ENCODE measurements at places on chromosomes 4 and X.
A peak's percentile ranks its signal among the peaks of the same experiment; 100 is the strongest.

DNA sequence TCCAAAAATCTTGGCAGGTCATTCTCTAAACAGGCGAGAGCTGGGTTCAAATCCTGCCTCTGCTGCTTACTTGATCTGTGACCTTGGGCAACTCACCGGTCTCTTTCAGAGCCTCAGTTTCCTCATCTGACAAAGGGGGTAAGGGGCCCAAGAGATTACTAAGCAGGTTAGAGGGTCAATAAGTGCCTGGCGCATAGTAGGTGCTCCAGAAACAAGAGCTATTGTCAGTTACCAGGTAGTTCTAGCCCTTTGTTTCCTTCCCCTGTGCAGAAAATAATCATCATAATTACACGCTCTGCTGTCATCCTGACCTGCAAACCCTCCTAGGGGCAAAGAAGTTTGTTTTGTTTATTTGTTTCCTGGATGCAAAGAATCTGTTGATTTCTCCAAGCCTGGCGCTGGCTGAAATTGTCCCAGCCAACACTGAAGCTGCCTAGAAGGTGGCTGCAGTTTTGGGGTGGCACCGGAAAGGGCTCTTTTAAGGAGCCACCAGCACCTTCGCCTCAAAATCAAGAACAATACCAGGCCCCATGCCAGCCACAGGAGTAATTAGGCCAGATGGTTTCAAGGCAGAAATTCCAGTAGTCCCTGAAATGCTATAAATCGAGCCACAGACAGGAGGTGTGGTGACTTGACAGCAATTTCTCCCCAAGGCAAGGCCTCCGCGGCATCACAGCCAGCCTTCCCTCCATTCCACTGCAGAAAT is 10.2 kb upstream of the KIAA0232 start:
- DNase-seq: no peak

GRCh38 chrX:105307762-105308161 is 87.3 kb upstream of the TEX13A start:
- DNase-seq: no peak

- DNase-seq: peak; percentile 92
Measured at GRCh38 chrX:154368630-154369448, 5.6 kb downstream of the FLNA start.

DNA sequence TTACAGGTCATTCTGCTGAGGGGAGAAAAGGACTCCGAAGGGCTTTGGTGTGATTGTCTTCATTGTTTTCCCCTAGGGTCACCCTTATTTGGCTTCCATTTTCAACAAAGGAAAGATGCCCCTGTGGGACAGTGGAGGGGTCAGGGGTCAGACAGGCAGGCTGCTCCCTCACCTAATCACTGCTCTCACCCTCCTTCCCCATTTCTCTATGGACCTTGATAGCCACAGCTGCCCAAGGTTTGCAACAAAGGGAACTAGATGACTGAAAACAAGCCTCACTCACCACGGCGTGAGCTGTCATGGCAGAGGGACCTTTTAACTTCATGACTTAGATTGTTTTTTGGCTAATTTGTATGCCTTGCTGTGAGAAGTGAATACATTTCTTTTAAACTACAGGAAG is 40.7 kb downstream of the C4orf51 start:
- no peak for DNase-seq

- peak; percentile 62 for DNase-seq
Measured at GRCh38 chrX:132489578-132490419, 961 bp upstream of the MBNL3 start.

GRCh38 chrX:43175434-43175833 is 397.5 kb upstream of the PPP1R2C start:
- DNase-seq: no peak

DNA sequence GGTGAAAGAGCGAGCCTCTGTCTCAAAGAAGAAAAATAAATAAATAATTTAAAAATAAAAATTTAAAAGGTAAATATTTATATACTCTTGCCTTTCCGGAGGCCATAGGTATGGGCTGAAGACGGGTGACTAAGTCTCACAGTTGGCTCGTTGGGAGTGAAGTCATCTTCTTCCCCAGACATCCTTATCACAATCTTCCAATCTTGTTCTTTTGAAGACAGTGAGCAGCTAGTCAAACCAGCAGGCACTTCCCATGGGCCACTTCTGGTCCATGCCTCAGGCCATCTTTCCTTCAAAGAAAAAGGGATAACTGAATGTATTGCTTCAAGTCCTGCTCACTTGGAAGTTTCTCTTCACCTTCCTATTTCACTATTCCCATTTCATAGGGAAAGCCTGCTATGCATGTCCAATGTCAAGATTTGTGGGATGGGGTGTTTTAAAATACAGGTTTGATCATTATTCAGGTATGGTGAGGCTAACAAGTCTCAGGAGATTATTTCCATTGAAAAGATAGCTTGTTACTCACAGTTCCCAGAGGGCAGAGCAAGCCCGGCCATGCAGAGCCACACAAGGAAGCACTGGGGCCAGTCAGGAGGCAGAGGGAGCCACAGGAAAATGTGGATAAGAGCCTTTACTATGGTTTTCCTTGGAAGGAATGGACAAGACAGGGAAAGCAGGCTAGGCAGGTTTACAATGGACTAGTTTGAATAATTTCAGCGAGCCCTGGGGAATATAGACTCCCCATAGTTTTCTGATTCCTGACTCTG is 33.3 kb upstream of the VCX2 start:
- DNase-seq: no peak

DNA sequence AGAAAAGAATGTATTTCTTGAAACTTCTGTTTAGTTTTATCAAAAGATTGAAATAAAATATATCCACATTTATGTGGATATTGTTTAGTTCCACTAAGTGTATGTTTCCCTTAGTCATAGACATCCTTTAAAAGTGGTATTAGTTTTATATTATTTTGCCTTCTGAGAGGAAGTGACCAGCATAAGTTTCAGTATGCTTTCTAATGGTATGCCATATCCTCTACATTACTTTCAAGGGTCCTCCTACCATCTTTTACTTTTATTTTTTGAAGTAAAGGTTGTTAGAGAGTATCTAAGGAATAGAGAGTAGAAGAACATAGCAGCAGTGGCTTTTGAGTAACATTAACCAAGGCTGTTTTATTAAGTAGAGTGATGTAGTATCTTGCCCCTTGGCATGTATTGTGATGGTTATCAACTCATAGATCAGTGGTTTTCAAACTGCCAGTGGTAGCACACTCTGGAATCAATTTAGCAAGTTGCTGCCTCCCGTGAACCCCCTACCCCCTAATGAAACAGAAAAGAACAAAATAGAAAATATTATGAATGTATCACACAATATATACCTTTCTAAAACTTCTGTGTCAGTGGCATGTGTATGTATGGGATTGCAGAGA is 44.8 kb downstream of the RBPJ start:
- DNase-seq: no peak

DNA sequence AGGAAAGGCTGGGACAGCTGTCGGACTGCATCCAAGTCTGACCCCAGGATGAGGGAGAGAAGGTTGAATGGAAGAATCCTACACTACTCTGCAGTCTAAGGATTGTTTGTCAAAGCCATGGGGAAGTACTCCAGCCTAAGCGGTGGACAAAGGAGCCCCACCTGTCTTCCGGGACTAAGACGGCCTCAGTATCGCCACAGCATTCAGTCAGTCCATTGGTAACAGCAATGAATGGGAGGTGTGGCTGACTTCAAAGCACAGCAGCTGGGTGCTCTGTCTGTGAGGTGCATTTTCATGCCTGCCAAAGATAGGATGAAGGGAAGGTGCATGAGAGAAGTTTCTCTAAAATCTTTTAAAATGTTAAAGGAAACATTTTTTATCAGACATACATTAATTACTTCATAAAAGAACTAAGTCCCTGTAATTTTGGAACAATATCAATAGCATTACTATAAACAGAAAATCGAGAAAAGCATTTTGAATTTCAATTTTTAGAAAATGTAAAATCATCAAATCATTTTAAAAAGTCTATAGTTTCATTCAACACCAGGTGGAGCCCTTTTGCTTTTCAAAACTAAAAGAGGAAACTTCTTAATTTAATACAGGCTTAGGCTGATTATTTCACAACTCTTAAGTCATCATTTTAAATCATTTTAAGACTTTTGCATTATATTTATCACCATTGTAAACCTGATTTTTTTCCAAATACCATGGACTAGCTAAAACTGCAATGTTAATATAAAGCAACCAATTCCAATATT is 27.6 kb upstream of the INTU start:
- no peak for DNase-seq

DNA sequence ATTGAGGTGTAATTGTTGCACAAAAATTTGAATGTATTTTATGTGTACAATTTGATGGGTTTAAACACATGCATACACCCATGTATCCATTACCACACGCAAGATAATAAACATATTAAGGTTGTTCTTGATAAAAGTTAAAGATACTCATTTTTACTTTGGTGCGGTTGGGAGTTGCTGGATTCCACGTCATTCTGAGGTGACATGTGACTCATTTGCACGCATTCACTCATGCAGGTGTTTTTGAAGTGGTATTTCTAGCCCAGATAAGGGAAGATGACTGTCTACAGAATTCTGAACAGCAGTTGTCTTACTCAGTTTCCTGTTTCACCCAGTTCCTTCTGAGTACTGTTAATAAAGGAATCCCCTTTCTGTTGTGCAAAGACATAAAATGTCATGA is 142.0 kb downstream of the RTL3 start:
- DNase-seq: peak; percentile 67

DNA sequence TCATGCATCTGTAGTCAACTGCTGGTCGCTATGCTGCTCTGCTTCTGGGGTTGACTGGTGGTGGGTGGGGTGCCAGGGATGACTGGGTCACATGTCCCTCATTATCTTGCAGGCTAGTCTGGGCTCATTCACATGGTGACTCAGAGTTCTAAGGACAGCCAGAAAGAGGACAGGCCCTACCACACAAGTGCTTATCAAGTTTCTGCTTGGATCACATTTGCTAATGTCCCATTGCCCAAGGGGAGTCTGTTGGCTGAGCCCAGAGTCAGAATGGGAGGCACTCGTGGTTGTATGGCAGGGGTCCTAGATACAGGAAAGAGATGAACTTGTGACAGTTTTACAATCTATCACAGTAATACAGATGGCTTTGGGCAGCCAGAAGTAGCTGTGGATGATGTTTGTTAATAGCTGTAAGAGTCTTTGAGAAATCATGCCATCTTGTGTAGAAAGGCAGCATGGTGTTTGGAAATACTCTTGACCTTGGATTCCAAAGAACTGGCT is 221.3 kb downstream of the GPAT3 start:
- no peak for DNase-seq

- no peak for DNase-seq
Measured at GRCh38 chr4:28686618-28687017, 1826.0 kb downstream of the STIM2 start.

DNA sequence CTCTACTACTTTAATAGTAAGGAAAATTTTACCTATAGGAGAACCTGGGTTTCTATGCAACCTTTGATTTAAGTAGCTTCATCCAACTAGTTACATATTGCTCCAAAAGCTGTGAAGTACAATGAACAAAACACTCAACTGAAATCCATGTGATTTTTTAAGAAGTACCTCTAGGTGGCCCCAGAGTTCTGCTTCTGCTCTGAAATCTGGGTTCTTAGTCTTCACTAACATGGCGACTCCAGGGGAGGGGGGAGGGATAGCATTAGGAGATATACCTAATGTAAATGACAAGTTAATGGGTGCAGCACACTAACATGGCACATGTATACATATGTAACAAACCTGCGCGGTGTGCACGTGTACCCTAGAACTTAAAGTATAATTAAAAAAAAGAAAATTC is 73.4 kb upstream of the MAGEB2 start:
- no peak for DNase-seq

DNA sequence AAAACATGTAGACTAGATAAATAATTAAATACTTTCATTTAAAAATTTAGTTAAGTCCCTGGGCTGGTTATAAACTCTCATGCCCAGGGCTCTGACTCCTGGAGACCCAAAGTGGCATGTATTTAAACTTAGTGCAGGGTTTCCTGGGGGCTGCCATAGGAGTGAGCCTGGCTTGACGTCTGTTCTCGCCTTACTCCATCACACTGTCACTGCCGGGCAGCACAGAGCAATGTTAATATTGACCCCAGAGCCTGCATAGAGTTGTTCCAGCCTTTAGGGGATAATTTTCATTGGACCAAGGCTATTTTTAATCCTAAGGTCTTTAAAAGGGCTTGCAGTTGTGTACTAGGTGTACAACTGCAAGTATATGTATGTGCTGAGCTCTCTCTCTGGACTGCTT is 31.2 kb downstream of the KIAA0232 start:
- DNase-seq: no peak

DNA sequence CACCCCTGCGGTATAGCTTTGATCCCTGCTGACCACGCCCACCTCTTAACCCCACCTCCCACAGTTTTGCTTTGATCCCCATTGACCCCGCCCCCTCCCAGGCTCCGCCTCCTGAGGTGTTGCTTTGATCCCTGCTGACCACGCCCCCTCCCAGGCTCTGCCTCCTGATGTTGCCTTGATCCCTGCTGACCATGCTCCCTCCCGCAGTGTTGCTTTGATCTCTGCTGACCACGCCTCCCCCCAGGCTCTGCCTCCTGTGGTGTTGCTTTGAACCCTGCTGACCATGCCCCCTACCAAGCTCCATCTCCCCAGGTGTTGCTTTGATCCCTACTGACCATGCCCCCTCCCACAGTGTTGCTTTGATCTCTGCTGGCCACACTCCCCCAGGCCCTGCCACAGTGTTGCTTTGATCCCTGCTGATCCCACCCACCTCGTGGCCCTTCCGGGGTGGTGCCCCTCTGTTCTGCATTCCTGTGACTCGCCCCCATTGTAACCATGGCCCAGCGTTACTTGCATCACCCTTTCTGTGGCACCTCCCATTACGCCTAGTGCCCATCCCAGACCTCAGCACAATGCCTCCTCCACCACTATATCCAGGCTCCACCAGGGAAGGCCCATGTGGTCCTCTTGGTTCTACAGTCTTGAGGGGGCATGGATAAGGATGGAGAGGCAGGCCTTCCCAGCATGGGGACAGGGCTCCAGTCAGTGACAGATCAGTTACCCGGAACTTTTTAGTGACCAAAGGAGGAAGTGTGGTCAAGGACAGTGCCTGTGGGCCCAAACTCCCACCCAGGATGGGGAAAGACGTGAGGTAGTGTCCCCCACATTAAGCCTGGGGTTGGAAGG is 70.8 kb downstream of the ADRA2C start:
- no peak for DNase-seq

DNA sequence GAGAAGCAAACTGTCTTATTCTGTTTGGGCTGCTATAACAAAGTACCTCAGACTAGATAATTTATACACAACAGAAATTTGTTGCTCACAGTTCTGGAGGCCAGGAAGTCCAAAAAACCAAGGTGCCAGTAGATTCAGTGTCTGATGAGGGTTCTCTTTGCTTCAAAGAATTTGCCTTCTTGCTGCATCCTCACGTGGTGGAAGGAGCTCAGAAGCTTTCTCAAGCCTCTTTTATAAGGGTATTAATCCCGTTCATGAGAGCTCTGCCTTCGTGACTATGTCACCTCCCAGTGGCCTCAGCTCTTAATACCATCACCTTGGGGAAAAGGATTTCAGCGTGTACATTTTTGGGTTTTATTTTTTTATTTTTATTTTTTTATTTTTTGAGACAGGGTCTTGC is 20.1 kb downstream of the CA5B start:
- peak; percentile 36 for DNase-seq
